ENCODE measurements at places on chromosomes 4 and X.

- DNase-seq = no peak
These were observed 71.4 kb downstream of the RTL5 start for GRCh38 chrX:72060196-72060920.

DNA sequence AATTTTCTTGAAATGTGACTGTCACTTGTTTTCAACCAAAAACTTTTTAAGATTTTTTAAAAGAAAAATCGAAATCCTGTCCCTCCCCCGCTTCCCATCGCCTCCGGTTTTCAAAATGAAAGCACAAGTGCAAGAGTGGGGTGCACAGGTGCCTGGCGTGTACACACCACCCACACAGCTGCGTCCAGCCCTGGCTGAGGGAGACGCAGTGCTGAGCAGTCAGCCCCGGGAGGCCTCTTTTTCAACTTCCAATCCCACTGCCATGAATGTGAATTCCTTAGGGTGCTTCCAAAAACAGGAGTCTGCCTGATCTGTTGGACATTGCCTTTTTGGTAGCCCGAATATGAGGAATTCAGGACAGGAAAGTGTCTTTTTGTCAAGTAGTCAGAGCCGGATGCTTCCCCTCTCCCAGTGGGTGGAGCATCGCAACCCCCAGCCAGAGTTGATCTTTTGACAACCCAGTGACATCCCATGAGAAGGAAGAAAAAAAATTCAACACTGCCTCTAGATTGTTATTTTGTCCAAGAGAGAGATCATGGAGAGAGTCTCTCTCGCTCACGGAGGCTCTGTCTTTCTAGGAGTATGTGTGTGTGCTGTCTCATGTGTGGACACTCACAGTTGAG is 8.9 kb downstream of the PRRG3 start:
- no peak for DNase-seq

DNA sequence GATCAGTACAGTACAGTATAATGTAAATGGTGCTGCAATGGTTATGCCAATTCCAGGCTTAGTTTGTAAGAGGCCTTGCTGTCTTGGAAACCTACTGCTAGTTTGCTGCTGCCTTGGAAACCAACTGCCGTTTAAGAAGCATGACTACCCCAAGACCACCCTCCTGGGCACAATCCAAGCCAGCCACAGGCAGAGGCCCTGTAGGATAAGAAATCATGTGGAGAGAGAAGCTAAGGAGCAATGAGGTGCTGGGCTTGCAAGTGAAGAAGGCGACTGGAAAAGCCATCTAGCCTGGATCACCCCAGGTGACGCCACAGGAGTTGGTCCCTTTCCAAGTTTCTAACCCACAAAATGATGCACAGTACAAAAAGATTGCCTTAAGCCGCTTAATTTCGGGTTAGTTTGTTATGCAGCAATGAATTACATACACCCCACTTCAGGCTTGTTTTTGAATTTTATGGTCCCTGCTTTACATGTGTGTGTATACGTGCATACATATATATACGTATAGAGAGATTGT is 16.9 kb downstream of the ZFP42 start:
- DNase-seq = no peak

GRCh38 chrX:14243823-14244222 is 214.1 kb upstream of the GEMIN8 start:
- DNase-seq = no peak

DNA sequence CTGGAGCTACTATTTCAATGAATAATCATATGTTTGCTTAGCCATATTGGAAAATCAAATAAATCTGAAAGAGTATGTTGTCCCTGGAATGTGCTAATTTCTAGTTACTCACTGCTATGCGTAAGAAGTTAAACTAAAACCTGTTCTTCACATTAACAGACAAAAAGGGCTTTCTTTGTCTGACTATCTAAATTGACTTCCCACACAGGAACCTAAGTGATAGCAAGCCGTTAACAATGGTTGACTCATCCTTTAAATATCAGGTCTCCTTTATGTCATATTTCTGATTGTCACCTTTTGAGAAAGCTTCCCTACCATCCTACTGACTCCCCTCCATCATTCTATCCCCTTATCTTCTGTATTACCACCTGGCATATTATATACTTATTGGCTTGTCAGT is 81.4 kb downstream of the AMELX start:
- no peak for DNase-seq

DNA sequence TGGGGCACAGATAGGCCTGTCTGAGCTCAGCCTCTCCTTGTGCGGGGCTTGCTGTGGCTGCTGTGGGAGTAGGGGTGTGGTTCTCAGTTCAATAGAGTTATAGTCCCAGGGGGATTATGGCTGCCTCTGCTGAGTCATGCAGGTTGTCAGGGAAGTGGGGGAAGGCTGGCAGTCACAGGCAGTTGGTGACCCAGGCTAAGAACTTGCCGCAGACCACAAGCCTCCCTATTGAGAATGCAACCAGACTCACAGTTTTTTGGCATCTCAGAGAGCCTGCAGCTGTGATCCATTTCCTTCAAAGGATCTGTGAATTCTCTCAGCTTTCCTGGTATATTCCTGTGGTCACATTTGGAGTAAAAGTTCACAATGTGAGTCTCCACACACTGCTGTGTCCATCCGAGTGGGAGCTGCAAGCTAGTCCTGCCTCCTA is 364.9 kb downstream of the ZNF674 start:
- no peak for DNase-seq

DNA sequence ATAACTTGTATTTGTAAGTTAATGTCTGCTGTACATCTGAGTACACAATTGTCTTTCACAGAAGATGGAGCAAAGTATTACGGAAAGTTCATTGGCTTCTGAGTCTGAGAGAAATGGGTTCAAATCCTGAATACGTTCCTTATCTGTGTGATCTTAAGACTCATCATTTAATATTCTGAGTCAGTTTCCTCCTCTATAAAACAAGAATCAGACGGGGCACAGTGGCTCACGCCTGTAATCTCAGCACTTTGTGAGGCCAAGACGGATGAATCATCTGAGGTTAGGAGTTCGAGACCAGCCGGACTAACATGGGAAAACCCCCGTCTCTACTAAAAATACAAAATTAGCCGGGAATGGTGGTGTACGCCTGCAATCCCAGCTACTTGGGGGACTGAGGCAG is 57.8 kb downstream of the APBB2 start:
- no peak for DNase-seq

GRCh38 chrX:129019412-129019811 is 503.9 kb downstream of the SMARCA1 start:
- no peak for DNase-seq

DNA sequence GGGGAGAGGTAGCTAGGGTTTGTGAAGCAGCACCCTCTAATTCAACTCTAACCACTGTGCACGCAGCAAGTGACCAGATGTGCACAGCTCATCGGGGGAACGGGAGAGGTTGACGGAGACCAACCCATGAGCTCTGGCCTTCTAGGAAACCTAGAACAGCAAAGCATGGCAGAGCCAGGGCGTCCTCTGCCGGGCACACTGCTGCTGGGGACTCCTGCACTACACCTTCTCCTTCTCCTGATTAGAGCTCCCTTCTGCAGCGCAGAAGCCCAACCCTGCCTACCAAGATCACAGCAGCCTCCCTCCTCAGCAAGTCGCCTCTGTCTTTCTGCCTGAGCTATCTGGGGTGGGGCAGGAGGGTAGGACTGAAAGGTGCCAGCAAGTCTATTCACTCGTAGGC is 252.3 kb upstream of the PSAPL1 start:
- no peak for DNase-seq

GRCh38 chr4:125741825-125742452 is 427.2 kb downstream of the FAT4 start:
- no peak for DNase-seq

DNA sequence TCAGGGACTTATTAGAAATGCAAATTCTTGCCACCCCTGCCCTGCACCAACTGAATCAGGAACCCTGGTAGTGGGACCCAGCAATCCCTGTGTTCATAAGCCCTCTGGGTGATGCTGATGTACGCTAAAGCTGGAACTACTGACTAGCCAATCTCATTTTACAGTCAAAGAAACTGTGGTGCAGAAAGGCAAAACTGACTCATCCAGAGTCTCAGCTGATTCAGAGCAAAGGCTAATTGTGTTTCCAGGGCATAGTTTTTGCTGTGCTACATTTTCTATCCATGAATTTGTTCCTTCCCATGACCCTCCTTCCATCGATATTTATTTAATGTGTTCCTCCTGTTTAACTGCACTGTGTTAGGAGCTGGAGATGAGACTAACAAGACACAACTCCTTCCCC is 207.5 kb downstream of the REPS2 start:
- DNase-seq = no peak

GRCh38 chr4:75841641-75842520 is 60.4 kb downstream of the PPEF2 start:
- DNase-seq = no peak

DNA sequence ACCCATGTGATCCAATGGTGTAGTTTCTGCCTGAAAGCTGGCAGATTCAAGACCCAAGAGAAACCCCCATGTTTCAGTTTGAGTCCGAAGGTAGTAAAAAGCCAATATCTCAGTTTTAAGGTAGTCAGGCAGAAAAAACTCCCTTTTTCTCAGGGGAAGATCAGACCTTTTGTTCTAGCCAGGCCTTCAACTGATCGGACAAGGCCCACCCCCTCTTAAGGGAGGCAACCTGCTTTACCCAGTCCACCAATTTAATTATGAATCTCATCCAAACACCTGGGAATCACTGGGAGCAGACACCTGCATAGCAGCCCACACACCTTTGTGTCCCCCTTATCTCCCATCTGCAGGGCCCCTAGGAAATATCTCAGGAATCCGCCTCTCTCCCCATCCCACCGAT is 322.0 kb downstream of the STK32B start:
- DNase-seq = no peak

DNA sequence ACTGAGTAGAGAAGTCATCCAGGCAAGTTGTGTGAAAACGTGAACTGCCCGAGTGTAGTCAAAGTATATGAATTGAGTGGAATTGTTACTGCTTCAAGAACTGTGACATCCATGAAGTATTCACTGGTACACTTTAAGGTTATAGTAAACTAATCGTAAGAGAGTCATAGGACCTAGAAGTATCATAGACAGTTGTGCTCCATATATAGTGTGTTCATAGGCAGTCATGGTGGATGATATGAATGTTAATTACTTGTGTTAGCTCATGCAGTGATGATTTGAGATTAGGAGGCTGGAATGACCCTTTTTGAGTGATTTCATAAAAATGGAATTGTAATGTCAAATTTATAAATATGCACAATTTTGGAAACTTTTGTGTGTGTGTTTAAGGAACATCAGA is 81.3 kb upstream of the TLR2 start:
- no peak for DNase-seq

DNA sequence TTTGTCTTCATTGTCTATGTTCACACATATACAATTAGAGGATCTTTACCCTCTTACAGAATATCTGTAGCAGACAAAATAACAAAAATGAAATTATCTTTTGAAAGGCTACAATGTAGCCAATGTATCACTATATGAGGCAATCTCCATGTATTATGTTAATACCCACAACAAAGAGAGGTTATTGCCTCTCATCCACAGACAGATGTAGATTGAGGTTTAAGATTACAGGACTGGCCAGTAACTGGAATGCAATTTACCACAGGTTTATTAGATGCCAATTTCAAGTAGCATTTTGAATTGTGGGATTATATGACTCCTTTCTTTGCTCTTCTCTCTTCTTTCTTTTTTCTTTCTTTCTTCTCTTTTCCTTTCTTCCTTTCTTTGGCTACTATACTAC is 242.6 kb downstream of the ANKRD50 start:
- no peak for DNase-seq

DNA sequence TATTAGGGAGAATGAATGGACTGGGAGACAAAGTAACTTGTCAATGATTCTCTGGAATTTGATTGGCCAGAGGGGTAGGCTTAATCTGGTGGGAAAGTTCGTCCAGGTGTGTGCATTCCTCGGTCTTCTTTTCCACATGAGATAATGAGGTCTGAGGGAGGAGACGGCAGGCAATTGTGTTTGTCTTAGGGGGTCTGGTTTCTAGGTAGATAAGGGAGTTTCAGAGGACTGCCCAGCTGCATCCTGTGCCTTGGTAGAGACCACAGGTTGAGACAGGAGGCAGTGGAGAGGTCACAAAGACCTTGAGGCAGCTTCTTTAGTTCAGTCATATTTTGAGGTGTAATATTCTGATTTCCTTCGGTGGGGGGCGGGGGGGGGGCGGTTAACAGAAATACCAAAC is 4.3 kb downstream of the MGST2 start:
- DNase-seq = no peak

DNA sequence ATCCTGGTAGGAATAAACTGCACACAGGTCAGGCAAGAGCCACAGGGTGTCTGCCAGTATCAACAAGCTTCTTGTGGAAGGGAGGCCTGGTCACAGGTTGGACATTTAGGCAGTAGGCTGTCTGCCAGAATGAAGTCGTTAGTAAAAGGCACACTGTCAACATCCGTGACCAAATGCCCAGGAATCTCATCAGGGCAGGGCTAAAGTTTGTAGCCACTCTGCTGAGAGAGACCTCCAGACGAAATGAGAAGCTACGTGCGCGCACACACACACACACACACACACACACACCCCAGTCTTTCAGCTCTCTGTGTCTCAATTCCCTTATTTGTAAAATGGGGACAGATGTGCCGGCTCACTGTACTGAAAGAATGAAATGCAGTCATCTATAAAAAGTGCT is 408.7 kb upstream of the ZFP42 start:
- no peak for DNase-seq

- DNase-seq = no peak
These were observed 29.9 kb upstream of the CXXC4 start for GRCh38 chr4:104524591-104524990.

- DNase-seq = no peak
These were observed 863 bp upstream of the XPNPEP2 start for GRCh38 chrX:129737916-129738315.

DNA sequence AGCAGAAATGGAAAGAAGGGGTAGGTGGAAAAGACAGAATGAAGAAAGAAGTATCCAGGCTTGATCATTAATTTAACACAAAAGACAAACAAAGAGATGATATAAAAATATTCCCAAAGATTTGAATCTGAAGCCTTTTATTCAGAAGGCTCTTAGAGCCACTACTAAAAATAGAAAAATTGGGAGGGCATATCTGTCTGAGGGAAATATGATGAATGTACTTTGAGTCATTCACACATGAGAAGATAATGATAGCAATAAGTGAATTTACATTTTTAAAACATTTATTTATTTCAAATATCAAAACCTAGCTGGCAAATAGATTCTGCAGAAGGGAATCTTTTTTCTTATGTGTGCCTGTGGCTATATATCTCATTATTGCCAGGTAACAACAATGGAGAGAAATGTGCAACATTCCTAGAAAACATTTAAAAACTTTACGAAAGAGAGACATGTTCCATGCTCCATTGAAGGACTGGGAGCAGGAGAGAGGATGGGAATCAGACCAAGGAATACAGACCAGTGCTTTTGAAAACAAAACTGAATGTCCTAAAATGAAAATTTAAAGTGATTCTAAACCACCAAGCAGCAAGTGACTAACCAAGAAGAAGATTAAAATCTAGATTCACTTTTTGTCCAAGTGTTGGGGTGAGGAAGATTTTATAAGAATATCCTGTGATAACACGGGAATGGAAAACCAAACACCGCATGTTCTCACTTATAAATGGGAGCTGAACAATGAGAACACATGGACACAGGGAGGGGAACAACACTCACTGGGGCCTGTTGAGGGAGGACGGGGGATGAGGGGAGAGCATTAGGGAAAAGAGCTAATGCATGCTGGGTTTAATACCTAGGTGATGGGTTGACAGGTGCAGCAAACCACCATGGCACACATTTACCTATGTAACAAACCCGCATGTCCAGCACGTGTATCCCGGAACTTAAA is 41.2 kb downstream of the ANXA5 start:
- no peak for DNase-seq

All from activated naive CD4-positive, alpha-beta T cell treated with anti-CD3 and anti-CD28 coated beads, Interleukin-2, amount 50 U/mL, for 16 hours (primary cell).